Transverse colon (tissue), 4 donors: ENCODE measurements at places on chromosomes 7 and 10. TPM values are rescaled to one million over a fixed set of nuclear protein-coding genes. Genes with fewer than 3 reads are reported as not detected.

FAM221A gene
- 12.8 TPM for total RNA-seq

ASAH2 gene
- total RNA-seq = 0.32 TPM

LIPJ gene
- not detected for total RNA-seq

NEUROD6 gene
- not detected for total RNA-seq

ZNF783 gene
- total RNA-seq = 9.0 TPM

RNF32 gene
- 1.1 TPM for total RNA-seq
